Amniotic epithelial cell (primary cell): ENCODE measurements at places on chromosomes 6 and 20.
A peak's percentile ranks its signal among the peaks of the same experiment; 100 is the strongest.

DNA sequence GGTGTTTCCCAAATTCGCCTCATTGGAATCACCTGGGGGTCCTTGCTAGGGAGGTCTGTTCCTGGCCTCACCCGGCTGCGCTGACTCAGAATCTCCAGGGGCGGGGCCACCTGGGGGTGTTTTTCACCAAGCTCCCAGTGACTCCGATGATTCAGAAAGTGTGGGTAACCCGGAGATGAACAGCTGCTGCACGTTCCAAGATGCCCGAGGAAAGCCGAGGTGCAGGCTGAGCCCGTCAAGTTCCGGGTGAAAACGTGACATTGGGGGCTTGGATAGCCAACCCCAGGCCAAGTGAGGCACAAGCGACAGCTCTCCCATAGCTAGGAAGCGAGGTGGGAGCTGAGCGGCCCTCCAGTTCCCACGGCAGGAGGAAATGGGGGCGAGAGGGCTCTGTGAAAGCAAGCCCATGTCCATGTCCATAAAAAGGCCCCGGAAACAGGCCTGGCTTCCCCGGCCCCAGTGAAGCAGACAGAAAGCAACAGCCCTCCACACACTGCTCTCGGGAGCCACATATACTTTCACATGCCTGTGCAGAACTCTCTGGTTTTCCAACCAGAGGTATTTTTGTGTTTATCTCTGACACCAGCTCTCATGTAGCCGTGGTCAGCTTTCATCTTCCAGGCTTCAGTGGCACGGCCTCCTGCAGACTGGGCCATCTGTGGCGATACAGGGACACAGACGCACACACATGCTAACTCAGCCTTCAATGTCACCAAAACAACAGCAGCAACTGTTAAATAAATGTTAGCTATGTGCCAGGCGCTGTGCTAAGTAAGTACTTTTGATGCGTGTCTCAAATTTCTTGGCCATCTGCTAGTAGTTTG is 90.7 kb upstream of the CCDC28A start:
- peak; percentile 88 for DNase-seq

GRCh38 chr6:83917001-83917400 is 57.5 kb downstream of the CYB5R4 start:
- DNase-seq: peak; percentile 11

GRCh38 chr6:118770835-118771234 is 119.4 kb upstream of the CEP85L start:
- no peak for DNase-seq

DNA sequence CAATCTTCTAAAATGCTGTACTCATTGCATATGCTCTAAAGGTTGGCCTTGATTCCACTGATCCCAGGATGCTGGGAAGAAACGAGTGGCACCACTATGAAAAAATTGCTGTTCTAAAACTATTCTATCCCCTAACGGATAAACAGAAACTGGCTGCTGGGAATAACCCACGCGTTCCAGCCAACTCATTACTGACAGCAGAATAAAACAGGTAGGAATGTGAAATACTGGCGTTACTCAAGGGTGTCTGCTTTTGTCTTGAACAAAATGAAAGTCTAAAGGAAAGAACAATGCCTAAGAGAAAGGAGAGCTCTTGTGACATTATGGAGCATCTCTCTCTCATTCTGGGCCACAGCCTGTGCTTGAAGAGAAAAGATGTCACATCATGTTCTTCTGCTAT is 26.1 kb downstream of the GPR63 start:
- peak; percentile 71 for DNase-seq

- peak; percentile 88 for DNase-seq
These were observed 119.4 kb upstream of the GJE1 start for GRCh38 chr6:142013287-142013686.

- DNase-seq: peak; percentile 88
These were observed 36.8 kb upstream of the PRND start for GRCh38 chr20:4684837-4685413.
